Breast epithelium (tissue), 4 donors: ENCODE measurements at places on chromosomes 11 and 22.
A peak's percentile ranks its signal among the peaks of the same experiment; 100 is the strongest.

- H3K4me1 ChIP-seq = peaks cover 14% of the 10 kb centered on the region
- H3K27me3 ChIP-seq = no peaks in the 10 kb centered on the region
- peak overlapping the region; percentile 82 for H3K27ac ChIP-seq
- no peak for DNase-seq
- no peaks in the 10 kb centered on the region for H3K36me3 ChIP-seq
These were observed 64.2 kb downstream of the NFAM1 start for GRCh38 chr22:42367980-42368378.

DNA sequence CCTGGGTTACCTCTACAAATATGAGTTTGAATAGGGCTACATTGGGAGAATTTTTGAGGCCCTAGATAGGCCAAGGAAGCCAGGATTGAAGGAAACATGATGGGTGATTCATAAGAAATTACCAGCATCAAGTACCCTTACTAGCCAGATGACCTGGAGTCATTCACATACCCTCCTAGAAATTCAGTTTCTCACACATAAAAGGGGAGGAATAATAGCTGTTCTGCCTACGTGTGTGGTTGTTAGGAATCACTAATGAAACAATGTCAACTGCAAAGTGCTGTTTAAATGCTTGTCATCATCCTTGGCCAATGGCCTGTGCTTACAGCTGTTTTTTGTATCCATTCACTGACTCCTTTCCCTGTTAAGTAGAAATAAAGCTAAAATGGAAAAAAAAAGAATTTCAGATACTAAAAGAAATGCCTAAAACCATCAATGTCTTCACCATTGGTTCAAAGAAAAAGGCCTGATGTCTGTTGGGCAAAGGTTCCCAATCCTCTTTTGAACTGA, 114.4 kb downstream of the NCAM1 start:
- H3K27me3 ChIP-seq = no peaks in the 10 kb centered on the region
- no peak for DNase-seq
- H3K36me3 ChIP-seq = no peaks in the 10 kb centered on the region
- H3K4me3 ChIP-seq = no peak overlapping the region
- H3K4me1 ChIP-seq = no peaks in the 10 kb centered on the region

DNA sequence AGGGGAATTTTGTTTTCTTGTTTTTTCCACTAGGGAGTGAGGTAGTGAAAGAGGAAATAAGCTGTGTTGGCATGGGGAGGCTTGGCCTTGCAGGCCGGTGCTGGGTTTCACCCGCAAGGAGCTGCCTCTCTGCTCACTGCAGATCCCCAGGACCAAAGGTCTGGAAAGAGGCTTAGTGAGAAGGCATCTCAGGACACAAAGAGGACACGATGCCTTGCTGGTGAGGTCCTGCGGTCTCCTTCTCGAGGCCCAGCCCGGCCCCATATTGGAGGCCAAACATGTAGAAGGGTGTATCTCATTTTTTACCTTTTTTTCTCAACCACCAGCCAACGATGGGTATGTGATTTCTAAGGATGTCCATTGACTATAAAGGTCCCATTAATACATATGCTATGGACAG, 17.6 kb downstream of the TIMP3 start:
- H3K4me3 ChIP-seq = no peak overlapping the region
- no peaks in the 10 kb centered on the region for H3K36me3 ChIP-seq
- peak overlapping the region; percentile 69 for H3K27ac ChIP-seq
- no peaks in the 10 kb centered on the region for H3K27me3 ChIP-seq

DNA sequence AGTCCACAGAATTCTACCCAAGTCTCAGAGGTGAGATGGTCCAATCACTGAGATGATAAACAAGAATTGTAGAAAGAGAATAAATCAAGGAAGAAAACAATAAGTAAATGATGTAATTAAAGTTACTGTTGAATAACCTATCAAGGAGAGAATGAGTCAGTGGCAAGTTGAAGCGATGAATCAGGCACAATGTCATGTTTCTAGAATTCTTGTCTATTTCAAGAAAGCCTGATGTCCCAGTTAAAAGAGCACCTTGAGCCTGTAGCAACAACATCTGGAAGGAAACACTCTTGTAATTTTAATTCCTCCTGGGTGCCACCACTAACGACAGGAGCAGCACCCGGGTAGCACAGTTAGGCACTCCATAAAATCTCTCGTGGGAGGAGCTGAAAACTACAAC, 67.9 kb upstream of the SLC35C1 start:
- no peaks in the 10 kb centered on the region for H3K27me3 ChIP-seq
- DNase-seq = no peak
- no peaks in the 10 kb centered on the region for H3K4me1 ChIP-seq
- H3K27ac ChIP-seq = no peak overlapping the region
- H3K4me3 ChIP-seq = no peak overlapping the region
- H3K36me3 ChIP-seq = no peaks in the 10 kb centered on the region

DNA sequence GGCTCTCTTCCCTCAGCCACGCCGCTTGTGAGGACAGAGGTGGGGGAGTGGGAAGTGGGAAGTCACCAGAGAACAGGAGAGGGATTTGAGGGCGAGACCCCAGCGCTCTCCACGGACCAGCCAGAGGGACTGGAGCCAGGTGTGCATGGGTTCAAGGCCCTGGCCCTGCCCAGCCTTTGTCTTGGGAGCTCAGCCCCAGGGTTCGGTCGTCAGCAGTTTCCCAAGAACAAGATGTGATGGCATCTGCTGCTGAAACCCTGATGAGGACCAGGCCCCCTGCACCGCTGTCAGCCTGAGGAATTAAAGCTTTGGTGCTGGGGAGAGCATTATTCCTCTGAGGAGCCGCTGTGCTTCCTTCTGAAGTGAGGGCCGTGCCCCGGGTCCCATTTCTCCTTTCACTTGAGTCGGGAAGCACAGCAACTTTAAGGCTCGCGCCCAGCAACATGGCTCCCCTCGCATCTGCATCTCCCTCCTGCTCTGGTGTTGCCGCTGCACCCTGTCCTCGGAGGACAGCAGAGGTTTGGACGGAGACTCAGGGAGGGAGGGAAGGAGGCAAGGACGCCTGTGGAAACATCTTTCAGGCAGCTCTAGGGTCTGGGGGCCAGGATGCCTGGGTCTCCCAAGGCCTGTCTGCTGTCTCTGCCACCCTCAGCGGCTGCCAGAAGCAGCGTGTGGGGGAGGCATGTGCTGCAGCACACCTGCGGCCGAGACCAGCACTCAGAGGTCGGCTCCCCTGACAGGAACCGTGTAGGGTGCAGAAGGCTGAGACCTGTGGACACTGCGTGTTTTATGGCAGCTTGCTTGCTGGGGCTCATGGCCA, 3.8 kb downstream of the IFITM5 start:
- H3K4me1 ChIP-seq = no peaks in the 10 kb centered on the region
- H3K36me3 ChIP-seq = no peaks in the 10 kb centered on the region
- no peak overlapping the region for H3K4me3 ChIP-seq
- DNase-seq = no peak
- H3K27ac ChIP-seq = no peak overlapping the region

DNA sequence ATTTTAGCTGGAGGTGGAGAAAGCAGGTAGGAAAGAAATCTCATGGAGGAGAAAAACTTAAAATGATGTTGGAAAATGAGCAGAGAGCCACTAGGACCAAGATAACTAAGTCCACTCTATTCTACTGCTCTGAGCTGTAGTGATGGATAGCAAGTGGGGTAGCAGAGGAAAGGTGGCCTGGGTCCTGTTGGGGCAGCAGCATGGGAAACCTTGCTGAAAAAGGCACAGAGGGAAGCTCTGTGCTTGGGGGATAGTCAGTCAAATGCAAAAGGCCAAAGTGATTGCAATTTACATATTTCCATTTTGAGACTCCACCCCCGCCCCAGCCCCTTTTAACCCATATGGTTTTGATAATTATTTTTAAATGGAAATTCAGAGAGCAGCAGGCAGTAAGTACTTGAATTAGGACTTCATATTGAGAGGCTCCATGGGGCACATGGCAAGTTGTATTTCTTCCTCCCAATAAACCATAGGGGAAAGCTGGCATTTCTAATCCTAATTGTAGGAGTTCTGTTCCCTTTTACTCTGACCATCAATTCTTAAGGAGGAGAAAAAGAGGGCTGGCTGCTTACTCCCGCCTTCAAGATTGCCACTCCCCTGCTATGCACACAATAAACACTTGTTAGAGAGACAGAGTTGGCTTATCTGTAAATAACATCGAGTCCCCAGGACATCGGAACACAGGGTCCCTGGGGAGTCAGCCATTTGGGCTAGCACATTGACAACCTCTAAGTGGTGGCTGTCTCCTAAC, 1341.5 kb upstream of the TENM4 start:
- no peaks in the 10 kb centered on the region for H3K36me3 ChIP-seq
- H3K27me3 ChIP-seq = no peaks in the 10 kb centered on the region
- no peaks in the 10 kb centered on the region for H3K4me1 ChIP-seq
- no peak overlapping the region for H3K27ac ChIP-seq
- DNase-seq = no peak

DNA sequence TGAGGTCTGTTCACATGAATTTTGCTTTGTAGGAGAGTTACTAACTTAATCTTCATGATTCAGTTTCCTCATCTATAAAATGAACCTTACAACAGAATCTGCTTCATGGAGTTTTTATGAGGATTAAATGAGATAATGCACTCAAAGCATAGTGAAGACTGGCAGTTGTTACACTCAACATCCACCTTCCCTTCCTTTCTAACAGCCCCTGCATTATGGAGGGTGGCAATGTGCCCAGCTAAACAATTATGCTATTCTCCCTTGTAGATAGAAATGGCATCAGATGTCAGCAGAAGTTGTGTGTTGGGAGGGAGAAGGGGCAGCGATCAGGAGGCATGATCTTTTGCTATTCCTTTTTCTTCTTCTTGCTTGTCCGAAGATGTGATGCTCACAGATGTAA, 6.5 kb downstream of the POU2AF1 start:
- H3K4me1 ChIP-seq = no peaks in the 10 kb centered on the region
- H3K36me3 ChIP-seq = no peaks in the 10 kb centered on the region
- H3K4me3 ChIP-seq = no peak overlapping the region
- no peak overlapping the region for H3K27ac ChIP-seq
- H3K27me3 ChIP-seq = no peaks in the 10 kb centered on the region

DNA sequence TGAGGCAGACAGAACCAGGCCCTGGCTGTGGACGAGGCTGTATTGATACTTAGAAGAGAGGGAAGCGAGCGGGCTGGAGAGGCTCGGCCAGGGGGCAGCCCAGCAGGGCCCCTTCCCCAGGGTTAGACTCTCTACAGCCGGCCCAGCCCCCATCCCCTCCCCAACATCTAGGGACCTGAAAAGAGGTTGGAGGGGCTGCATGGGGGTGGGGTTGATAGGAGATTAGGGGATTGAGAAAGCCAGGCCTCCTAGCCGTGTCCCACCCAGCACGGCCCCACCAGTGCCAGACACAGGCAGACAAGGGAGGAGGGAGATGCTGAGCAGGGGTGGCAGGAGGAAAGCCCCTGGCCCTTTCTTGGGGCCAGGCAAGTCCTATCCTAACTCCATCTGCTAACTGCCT, 5.7 kb downstream of the LSP1 start:
- H3K4me3 ChIP-seq = no peak overlapping the region
- H3K27ac ChIP-seq = no peak overlapping the region
- H3K4me1 ChIP-seq = peaks cover 4% of the 10 kb centered on the region

- no peaks in the 10 kb centered on the region for H3K4me1 ChIP-seq
- H3K36me3 ChIP-seq = no peaks in the 10 kb centered on the region
These were observed 24.7 kb downstream of the PARVA start for GRCh38 chr11:12402025-12402424.

DNA sequence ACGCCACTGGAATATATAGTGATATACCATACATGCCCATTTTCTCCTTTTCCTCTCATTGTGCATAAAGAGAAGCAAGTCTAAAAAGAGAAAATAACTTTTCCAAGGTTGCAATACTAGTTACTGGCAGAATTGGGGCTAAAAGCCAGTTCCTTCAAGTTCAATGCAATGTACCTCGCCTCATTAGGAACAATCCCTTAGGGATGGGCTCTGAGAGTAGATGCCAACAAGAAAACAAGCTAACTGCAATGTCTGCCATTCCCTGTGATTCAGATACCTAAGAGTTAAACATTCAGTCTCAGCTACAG, 114.3 kb downstream of the RBFOX2 start:
- H3K4me3 ChIP-seq = peak overlapping the region; percentile 41
- H3K4me1 ChIP-seq = no peaks in the 10 kb centered on the region
- H3K27me3 ChIP-seq = no peaks in the 10 kb centered on the region
- no peak for DNase-seq
- H3K27ac ChIP-seq = peak overlapping the region; percentile 89

DNA sequence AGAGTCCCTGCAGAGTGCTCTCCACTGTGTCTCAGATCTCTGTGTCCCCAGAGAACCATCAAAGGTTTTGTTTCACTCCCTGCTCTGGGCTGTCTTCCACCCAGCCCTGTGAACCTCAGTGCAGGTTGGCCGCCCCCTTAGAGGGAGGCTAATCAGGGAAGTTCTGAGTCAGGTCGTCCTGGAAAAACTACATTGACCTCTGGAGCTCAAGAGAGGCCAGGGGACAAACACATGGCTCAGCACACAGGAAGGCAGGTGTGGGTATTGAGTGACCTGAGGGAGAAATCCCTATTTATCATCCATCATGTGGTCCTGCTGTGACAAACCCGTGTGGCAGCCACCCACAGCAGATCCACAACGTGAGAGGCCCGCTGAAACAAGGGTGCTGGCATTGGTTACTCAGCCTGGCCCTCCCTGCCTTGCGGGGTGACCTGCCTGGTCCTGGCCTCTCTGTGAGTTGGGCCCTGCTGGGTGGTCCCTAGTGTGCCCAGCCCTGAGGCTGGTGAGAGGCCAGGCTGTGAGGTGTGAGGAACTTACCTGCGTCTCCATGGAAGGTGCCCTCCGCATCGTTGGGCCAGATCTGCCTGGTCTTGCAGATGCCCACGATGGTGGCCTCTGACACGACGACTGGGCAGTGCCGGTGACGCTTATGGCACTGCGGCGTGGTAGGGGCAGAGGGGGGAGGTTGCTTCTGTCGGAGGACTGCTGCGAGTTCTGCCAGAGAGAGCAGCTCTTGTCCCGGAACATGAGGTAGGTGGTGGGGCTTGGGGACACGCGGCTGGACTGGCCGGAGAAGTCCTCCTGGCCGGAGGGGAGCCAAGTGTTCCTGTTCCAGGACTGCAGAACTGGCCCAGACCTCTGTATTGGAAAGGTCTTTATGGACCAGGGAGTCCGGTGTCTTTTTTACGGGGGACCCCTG, 669 bp upstream of the BCR start:
- H3K27ac ChIP-seq = peak overlapping the region; percentile 87
- DNase-seq = no peak
- no peaks in the 10 kb centered on the region for H3K36me3 ChIP-seq
- H3K4me3 ChIP-seq = peak overlapping the region; percentile 89

GRCh38 chr11:77981346-77981947, 13.0 kb downstream of the INTS4 start:
- no peaks in the 10 kb centered on the region for H3K36me3 ChIP-seq
- no peak for DNase-seq
- no peak overlapping the region for H3K27ac ChIP-seq
- no peaks in the 10 kb centered on the region for H3K4me1 ChIP-seq
- H3K27me3 ChIP-seq = no peaks in the 10 kb centered on the region

- no peak overlapping the region for H3K27ac ChIP-seq
- no peaks in the 10 kb centered on the region for H3K4me1 ChIP-seq
- H3K27me3 ChIP-seq = no peaks in the 10 kb centered on the region
- no peaks in the 10 kb centered on the region for H3K36me3 ChIP-seq
- DNase-seq = no peak
These were observed 30.9 kb upstream of the BAIAP2L2 start for GRCh38 chr22:38141217-38141973.

DNA sequence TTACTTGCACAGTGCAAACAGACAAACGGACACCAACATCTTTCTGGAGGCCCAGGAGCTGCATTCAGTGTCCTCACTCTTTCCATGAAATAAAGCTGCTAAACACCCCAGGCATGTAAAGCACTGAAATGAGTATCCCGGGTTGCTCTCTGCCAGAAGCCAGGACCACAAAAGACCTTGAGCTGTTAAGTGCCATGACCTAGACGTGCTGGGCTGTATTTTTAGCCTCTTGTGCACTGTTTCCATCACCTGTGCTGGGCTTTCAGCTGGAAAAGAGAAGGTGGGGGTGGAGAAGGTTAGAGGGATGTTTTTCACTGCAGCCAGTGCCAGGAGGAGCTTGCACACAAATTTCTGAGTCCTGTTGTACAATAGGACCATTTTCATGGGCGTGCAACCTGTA, 3.4 kb upstream of the KREMEN1 start:
- no peaks in the 10 kb centered on the region for H3K36me3 ChIP-seq
- no peak for DNase-seq
